ENCODE measurements at places on chromosomes 6 and 20. TPM values are rescaled to one million over a fixed set of nuclear protein-coding genes. Genes with fewer than 3 reads are reported as not detected.

- peaks cover 40% of the 10 kb centered on the region for H3K36me3 ChIP-seq
- peaks cover 34% of the 10 kb centered on the region for H3K4me1 ChIP-seq
- H3K4me3 ChIP-seq: no peak overlapping the region
- no peak for DNase-seq
- H3K27ac ChIP-seq: no peak overlapping the region
- H3K27me3 ChIP-seq: peaks cover 4% of the 10 kb centered on the region
Measured at GRCh38 chr6:166330612-166331011, 11.7 kb downstream of the SFT2D1 start.

GRCh38 chr6:31083742-31084354, 28.5 kb downstream of the C6orf15 start:
- H3K27me3 ChIP-seq: peaks cover 34% of the 10 kb centered on the region
- no peak overlapping the region for H3K4me3 ChIP-seq
- H3K27ac ChIP-seq: no peak overlapping the region
- peak; percentile 63 for DNase-seq
- no peaks in the 10 kb centered on the region for H3K36me3 ChIP-seq
- peaks cover 8% of the 10 kb centered on the region for H3K4me1 ChIP-seq

- H3K36me3 ChIP-seq: peaks cover 69% of the 10 kb centered on the region
- H3K27me3 ChIP-seq: no peaks in the 10 kb centered on the region
- peaks cover 25% of the 10 kb centered on the region for H3K4me1 ChIP-seq
- no peak overlapping the region for H3K4me3 ChIP-seq
Measured at GRCh38 chr20:35120012-35120701, 27.0 kb downstream of the EDEM2 start.

- H3K27me3 ChIP-seq: peaks cover 6% of the 10 kb centered on the region
- H3K4me1 ChIP-seq: peaks cover 17% of the 10 kb centered on the region
- H3K27ac ChIP-seq: no peak overlapping the region
- no peak overlapping the region for H3K4me3 ChIP-seq
Measured at GRCh38 chr6:107977283-107977682, 19.3 kb upstream of the SEC63 start.

- peaks cover 52% of the 10 kb centered on the region for H3K27me3 ChIP-seq
- H3K4me3 ChIP-seq: no peak overlapping the region
- H3K36me3 ChIP-seq: no peaks in the 10 kb centered on the region
- H3K4me1 ChIP-seq: no peaks in the 10 kb centered on the region
Measured at GRCh38 chr20:32034581-32035425, 17.2 kb upstream of the HCK start.

DNA sequence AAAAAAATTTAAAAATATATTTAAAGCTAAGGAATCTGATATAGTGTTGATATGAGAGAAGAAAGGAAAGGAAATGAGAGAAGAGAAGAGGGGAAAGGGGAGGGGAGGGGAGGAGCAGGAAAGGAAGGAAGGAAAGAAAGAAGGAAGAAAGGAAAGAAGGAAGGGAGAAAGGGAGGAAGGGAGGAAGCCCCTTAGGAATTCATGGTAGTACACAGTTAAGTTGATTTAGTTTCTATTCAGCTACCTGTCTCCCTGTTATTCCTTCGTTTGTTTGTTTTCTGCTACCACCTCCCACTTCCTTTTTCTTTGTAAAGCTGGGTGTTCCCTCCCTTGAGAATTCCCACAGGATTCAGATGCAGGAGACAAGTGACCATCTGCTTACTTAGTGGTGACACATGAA, 1025.4 kb upstream of the FLRT3 start:
- DNase-seq: no peak
- no peaks in the 10 kb centered on the region for H3K4me1 ChIP-seq
- H3K36me3 ChIP-seq: no peaks in the 10 kb centered on the region
- H3K4me3 ChIP-seq: no peak overlapping the region
- no peak overlapping the region for H3K27ac ChIP-seq
- H3K27me3 ChIP-seq: no peaks in the 10 kb centered on the region

GRCh38 chr6:147065786-147066185, 138.4 kb upstream of the STXBP5 start:
- peaks cover 4% of the 10 kb centered on the region for H3K36me3 ChIP-seq
- no peak overlapping the region for H3K27ac ChIP-seq
- no peak for DNase-seq
- no peaks in the 10 kb centered on the region for H3K27me3 ChIP-seq
- H3K4me1 ChIP-seq: peaks cover 8% of the 10 kb centered on the region

GRCh38 chr6:56529594-56530191, 113.0 kb downstream of the DST start:
- H3K27ac ChIP-seq: no peak overlapping the region
- H3K4me1 ChIP-seq: no peaks in the 10 kb centered on the region
- DNase-seq: no peak
- H3K36me3 ChIP-seq: no peaks in the 10 kb centered on the region
- H3K4me3 ChIP-seq: no peak overlapping the region

The SCRT2 gene
- total RNA-seq: not detected

The PPP1R3G gene
- not detected for total RNA-seq
